Heart right ventricle (tissue), 16 donors: ENCODE measurements at places on chromosomes 2 and 18.

GRCh38 chr2:151553-152334 lies 105.4 kb upstream of the FAM110C start:
- no peak for DNase-seq

DNA sequence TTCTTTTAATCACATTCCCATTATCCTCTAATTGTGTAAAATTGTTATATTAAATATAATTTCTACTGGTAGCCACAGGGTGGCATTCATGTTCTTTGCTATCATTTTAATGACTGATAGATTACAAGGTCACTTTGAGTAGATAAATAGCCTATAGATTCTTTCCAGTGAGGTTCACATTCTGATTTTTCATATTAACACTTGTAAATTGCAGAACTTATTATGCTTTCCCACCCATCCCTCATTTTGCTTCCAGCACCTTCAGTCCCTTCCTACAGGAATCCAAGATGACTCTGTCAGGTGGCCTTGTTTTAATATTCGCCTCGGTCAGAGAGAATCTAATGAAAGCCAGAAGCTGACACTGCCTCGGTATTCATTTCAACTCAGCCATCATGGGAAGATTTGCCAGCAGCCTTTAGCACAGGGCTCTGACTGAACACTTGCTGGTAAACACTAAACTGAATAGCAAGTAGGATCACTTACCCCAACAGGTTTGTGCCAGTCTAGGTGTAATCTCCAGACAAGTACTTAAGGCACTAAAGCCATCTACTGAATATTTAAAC lies 101.2 kb upstream of the FSHR start:
- no peak for DNase-seq

DNA sequence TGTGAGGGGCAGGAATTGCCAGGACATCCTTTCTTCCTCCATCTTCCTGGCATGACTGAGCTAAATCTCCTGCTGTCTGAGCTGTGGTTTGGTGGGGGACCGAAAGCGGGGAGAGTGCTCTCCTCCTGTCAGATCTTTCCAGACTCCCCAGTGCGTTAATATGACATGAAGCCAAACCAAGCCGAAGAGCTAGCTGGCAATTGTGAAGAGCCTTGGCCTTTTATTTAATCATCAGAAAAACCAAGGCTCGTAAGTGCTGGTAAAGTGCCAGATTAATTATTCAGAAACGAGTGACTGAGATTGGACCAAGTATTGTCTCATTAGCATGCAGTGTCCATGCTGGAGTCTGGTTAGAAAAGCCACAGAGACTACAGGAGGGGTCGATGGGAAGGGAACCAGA lies 14.5 kb upstream of the LRPPRC start:
- no peak for DNase-seq

DNA sequence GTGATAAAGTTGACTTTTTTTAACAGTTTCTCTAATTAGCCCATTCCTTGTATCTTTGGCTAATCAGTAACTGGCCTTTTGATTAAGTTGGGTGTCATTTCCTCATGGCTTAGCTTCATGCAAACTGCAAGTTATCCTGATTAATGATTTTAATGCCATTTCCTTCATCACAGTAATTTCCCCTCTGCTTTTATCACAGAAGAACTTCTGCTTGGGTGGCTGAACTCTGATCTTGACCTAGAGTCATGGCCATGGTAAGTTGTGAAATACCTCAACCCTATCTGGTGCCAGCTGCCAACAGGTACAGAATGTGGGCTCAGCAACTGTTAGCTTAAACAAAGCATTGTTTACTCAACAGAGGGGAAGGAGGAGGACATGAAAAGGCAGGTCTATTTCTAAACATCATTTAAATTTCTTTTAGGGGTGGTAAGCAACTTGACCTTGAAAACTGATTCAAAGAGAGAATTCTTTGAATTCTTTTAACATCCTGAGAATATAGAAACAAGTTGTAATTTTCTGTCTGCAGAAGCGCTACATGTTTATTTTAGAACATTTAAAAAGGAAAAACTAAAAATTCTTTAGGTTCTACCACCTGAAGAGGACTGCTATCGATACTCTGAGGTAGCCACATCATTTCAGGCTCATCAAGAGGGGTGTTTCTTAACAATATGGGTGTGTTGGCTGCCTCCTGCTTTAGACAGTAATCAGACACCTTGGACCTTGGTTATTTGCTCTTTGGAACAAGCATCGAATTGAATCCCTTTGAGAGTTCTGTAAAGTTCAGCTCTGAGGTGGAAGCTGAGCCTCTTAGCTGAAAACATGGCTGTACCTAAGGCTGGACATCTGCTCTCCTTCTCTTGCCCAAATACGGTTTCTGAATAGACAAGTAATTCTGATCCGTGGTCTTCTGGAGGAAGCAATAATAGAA lies 39.7 kb downstream of the ANXA4 start:
- DNase-seq = no peak

DNA sequence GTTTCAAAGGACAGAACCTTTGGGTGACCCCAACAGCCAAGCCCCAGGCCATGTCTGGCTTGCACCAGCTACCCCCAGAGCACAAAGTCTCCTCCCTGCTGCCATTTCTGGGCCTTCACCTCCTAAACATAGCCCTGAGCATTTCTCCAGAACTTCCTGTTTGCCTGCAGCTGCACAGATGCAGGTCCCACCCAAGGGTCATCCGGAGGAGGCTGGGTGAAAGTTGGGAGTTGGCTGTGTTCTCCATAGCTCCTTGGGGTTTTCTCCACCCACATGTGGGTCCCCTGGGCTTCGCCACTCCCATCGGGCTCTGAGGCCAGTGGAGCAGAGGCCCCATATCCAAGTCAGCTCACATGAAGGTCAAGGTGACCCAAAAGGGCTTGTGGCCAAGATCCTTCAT lies 4.3 kb downstream of the TNP1 start:
- DNase-seq = peak; percentile 73

DNA sequence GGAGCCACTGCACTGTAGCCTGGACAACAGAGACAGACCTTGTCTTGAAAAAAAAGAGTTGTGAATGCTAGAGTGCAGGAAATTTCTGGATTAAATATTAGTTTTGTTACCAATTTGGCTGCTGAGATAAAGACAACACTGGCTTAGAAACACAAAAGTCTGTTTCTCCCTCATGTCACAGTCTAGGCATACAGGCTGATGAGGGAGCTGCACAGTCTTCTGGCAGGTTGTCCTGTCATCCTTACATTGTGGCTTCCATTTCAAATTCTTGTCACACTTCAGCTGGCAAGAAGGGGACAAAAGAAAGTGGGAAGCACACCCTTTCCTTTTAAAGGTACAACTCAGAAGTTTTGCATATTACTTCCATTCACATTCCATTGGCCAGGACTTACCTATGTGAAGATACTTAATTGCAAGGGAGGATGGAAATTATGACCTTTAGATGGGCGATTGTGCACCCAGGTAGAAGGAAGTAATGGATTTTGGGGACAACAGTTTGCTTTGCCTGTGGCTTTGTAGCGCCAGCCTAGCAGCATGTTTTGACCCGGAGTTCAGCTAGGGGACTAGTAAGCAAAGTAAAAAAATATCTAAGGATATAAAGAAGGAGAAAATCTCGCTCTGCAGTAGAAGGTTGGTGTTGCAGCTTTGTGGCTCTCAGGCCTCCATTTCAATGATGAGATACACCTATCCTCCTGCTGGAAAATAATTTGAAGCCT lies 55.9 kb downstream of the SPATS2L start:
- DNase-seq = no peak

DNA sequence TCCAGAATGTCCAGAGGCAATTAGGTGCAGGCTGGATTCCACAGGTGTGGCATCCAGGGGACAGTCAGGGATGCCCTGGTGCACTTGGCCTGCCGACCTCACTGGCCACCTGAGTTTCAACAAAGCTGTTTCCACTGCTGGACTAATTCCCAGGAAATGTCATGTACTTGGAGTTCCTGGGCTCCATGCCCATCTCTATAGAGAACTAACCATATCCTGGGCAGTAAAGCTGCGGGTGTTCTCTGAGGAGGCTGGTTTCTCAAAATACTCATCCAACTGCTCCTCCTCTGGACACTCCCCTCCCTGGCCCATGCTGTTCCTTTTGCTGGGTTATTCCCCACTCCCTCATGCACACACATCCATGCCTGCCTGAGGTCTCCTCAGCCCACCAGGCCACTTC lies 161.9 kb upstream of the SKOR2 start:
- no peak for DNase-seq
